ENCODE measurements at places on chromosomes 6 and 20.
A peak's percentile ranks its signal among the peaks of the same experiment; 100 is the strongest.

DNA sequence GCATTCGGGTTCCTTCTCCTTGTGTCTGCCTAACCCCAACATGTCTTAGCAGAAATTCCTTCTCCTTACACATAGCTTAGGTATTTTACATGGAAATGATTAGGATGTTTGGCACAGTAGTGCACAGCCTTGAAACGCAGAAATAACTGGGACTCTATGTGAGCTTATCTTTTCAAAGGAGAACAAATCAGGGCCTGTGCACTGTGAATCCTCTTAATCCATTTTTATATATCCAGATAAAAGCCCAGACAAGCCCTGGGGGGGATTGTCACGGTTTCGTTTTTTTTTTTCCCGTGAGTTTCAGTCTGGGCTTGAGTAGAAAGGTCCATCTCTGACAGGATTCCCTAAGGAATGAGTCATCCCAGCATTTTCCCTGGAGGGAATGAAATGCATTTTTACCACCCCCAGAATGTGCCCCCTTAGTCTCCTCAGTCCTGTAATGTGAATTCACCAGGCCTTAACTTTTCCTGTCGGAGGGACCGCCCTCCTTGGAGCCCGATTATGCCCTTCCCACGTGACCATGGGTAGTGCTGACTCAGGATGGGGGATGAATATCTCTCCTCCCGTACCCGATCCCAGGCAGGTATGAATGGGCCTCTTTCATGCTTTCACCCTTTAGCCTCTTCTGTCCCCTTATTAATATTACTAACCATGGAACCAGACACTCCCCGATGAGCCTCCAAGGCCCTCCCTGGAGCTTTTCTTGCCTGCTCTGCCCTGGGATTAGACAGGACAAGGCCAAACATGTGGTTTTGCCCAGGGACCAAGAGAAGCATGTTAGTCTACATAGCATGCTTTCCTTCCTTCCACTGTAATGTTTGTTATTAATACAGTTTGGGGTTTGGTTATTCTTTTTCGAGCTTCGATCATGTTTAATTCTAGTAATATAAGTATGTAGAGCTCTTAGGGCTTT, 23.9 kb upstream of the NAA20 start:
- DNase-seq: no peak

GRCh38 chr20:21862956-21863355, 157.5 kb downstream of the PAX1 start:
- no peak for DNase-seq

DNA sequence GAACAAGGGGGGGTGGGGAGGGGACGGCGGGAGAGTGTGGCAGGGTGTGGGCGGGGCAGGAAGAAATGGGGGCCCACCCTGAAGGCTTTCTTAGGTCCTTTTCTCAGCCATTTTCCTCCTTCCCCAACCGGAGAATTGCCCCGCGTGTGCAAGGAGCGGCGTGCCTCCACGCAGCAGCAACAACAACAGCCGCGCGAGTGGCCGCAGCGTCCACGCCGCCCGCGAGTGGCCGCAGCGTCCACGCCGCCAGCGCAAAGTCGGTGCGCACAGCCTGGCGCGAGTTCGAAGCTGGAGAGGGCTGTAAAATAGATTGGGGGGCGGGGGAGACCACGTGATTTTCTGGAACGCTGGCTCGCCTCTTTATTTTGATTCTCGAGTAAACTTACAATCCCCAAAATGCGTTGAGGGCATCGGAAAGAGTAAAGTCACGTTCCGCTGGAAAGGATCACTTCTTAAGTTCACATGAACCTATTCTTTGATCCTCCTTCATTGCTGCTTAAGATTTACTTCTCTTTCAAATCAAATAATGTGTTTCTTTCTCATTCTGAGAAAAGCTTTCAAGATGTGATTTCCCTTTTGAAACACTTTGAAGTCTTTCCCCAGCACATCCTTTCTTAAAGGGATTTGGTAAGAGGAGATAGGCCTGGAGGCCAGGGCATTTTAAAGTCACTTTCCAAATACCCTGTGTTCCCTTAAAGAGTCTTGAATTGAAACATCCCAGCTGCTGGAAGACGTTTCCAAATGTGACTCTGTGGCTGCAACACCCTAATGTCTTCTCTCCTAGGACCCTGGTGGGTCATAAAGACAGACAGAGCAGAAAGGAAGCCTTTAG, 66.7 kb upstream of the ZNF217 start:
- no peak for DNase-seq

DNA sequence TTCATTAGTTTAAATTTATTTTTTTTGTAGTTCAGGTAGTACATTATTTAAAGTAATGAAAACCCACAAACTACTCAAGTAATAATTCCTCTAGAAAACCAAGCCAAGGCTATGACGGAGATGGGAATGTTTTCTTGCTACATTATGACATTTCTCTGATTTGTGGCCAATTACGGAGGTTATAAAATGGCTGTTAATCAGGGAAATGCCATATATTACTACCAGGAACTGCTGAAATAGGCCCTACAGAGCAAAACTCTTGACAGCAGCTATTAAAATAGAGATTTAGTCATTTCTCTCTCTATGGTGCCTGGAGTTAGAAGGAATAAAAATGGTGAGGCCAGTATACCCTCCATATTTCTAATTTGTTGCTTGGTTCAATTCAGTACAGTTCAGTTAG, 280.0 kb downstream of the ARHGAP18 start:
- no peak for DNase-seq

DNA sequence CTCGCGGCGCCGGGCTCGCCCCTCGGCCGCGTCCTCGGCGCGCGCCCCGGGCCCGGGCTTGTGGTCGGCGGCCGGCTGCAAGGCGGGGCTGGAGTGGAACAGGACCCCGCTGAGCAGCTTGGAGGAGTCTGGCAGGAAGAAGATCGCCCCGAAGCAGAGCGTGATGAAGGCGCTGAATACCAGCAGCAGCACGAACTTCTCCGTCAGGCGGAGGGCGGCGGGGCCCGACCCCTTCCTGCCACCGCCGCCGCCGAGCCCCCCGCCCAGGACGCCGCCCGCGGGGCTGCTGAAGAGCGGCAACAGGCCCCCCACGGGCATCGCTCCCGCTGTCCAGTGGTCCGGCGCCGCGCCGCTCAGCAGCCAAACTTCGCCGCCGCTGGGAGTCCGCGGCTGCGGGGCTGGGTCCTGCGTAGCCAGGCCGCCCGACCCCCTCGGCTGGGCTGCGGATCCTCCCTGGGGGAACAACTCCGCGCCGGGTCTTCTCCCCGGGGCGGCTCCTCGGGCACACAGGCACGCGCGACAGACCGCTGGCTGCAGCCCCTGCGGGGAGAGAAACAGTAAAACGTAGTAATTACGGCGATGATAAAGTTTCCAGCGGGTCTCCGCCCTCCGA, 707 bp downstream of the MAN1A1 start:
- DNase-seq: no peak

- no peak for DNase-seq
Observed at GRCh38 chr6:148776321-148777308, 29.8 kb downstream of the UST start.

GRCh38 chr6:57267586-57268293, 45.6 kb upstream of the RAB23 start:
- peak; percentile 71 for DNase-seq

DNA sequence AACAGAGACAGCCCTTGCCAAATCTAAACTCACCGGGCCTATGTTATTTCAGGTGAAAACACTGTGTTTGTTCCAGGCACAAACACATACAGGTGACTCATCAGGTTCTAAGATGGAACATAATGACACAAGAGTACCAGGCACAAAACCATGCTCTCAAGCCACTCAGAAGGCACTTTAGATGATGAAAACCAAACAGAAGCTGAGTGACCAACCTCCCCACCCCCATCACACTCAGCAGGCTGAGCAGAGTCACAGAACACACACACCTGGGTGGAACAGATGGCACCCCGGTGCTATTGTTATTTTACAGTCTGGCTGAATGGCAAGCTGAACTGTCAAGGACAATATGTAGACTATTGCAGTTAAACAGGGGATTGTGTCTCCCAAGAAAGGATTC, 20.6 kb upstream of the NKX2-2 start:
- no peak for DNase-seq

- no peak for DNase-seq
Observed at GRCh38 chr20:1215386-1216170, 10.3 kb upstream of the RAD21L1 start.

GRCh38 chr6:116382587-116382986, 11.8 kb downstream of the DSE start:
- DNase-seq: no peak

- DNase-seq: no peak
Observed at GRCh38 chr6:63745784-63746183, 110.2 kb downstream of the PHF3 start.

GRCh38 chr20:40486297-40486696, 202.7 kb downstream of the MAFB start:
- no peak for DNase-seq

DNA sequence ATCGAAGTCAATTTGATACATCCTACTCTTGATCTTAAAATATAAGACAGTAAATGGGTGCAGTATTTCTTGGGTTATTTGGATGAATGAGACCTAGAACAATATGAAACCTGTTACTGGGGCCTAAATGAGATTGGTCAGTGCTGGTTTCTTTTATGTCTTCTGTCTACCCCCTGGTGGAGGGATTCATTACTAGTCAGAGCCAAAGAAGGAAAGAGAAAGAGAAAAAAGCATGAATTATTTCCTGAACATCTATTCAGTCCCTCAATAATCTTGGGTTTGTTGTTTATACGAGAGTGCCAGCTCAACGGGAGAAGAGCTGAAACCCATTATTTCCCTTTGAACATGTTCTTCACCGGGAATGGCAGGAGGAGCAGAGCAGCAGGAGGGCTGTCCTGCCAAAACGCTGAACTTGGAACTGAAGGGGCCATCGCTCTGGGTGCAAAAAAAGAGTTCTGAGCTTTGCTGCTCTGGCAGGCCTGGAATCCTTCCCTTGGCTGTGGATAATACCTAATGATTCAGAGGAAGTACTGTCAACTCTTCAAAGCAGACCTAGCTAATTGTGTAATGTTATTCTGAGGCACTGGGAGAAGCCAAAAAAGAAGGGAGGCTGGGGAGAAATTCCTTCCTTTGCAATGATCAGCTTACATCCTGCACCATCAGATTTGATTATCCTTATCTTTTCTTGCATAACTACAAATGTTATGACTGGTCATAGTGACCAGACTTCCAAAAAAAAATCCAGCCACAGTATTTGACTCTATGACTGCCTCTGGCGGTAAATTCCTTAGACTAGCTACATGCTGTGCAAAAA, 72.0 kb downstream of the BLOC1S5 start:
- no peak for DNase-seq

DNA sequence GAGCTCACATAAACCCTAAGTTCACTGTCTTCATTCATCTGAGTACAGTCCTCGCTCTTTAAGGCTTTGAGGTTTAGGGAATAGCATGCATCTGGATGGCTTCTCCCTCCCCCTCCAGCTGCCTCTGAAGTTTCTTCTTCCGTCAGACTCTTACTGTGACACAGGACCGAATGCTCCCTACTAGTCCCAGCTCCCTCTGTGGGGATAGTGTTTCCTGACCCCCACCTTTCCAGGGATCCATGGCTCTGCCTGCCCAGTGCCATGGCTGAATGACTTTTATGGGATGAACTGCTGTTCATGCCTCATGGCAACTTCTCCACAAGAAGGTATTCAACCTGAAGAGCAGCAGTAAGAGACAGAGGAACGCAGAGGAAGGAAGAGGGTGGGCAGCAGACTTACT, 79.8 kb upstream of the EMILIN3 start:
- DNase-seq: no peak

GRCh38 chr6:36418558-36418957, 24.1 kb downstream of the PXT1 start:
- no peak for DNase-seq

GRCh38 chr6:87164004-87164403, 8.6 kb downstream of the ZNF292 start:
- no peak for DNase-seq

- DNase-seq: no peak
Observed at GRCh38 chr6:45255434-45255833, 72.7 kb upstream of the RUNX2 start.

DNA sequence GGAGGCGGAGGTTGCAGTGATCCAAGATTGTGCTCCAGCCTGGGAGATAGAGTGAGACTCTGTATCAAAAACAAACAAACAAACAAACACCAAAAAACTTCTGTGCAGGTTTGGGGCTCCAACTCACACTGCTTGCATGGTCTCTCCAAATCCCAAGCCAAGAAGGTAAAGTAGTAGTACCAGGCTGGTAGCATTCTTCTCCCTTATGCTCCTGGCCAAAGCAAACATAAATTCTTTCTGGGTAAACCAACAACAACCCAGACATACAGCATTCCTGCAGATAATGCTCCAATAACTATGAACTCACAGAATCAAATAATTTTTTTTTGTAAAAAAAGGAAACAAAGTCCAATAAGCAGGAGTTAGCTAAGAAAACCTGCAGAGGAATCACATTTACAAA, 57.8 kb upstream of the KLHL31 start:
- DNase-seq: no peak

DNA sequence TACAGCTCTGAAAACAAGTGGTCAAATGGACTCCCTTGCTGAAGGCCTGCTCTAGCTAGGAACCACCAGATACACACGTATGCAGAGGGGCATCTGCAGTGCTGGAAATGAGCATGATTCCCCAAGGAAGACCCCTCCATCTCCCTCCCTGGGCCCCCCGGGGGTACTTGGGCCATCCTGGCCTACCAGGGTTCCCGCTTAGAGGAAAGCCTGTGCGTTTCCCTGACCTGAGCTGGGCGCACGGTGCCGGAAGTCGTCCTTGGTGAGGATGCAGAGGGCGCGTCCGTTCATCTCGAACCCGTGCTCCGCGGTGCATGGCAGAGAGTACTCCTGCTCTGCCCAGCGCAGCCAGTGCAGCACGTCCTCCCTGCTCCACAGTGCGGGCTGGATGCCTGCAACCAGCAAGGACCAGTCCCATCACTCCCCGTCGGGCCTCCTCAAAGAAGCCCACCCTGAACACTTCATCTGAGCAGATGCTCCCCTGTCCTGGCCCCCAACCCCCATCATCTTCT, 11.8 kb downstream of the ETV7 start:
- no peak for DNase-seq

- no peak for DNase-seq
Observed at GRCh38 chr6:25344827-25345226, 65.7 kb downstream of the CARMIL1 start.

DNA sequence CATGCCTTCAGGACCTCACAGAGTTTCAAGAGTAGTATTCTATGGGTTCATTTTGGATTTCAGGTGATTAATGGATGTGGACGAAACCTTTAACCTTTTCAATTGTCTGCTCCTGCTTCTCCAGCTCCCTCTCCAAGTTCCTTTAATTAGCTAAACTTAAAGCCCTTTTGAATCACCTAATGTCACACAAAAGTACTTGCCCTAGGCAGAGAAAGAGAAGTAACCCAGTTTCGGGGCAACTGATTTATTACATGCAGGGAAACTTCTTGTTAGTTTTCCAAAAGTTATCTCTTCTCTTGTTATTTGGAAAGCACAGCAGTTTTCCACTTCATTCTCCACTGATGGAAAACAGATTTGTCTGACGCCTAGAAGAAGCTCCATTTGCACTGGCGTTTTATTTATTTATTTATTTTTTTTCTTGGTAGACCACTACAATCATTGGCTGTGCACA, 407.7 kb upstream of the JARID2 start:
- no peak for DNase-seq

All from WERI-Rb-1 (cell line).